Brain pericyte (primary cell): ENCODE measurements at places on chromosomes 11 and 22.

- no peak for DNase-seq
Observed at GRCh38 chr22:33296941-33297340, 238.8 kb upstream of the SYN3 start.

GRCh38 chr11:128832121-128832497 lies 35.0 kb downstream of the KCNJ1 start:
- no peak for DNase-seq

DNA sequence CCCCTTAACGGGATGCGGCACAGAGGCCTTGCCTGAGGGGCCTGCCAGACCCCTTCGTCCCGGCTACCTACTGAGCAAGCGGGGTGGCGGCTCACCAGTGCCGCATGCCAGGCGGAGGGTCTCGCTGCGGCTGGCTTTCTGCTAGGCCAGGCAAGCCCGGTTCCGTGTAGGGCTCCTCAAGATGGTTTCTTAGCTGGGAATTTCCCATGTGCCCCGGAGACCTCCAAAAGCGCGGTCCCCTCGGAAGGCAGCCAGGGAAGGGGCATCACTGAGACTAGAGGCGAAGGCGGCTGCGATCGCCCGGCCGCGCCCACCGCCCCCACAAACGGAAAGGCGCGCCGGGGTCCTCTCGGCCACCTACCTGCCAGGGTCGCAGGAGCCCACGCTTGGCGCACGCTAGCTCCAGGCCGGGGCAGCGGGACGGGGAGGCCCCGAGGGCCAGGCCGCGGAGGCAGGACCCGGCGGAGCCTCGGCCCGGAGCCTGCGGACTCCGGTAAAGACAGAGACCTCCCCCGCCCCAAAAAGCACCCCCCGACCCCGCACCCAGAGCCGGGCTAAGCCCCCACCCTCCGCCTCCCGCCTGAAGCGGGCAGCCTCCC lies 23.8 kb downstream of the MICAL3 start:
- no peak for DNase-seq

- DNase-seq: peak; percentile 81
Observed at GRCh38 chr11:123137431-123138224, 57.4 kb downstream of the CLMP start.

DNA sequence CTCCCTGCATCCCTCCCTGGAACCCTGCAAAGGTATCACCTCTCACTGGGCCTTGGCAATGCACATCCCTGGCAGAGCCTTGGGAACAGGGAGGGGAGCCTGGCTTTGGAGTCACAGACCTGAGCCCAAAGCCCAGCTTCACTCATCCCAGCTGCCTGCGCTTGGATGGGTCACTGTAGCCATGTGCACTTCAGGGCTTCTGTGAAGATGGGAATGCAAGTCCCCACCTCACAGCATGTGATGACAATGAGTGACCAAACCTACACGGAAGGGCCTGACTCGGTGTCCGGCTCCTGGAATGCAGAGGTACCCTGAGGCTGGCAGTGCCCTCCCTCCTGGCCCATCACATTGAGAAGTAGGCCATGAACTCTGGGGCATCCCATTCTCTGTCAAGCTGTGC lies 22.8 kb upstream of the BAIAP2L2 start:
- DNase-seq: no peak

DNA sequence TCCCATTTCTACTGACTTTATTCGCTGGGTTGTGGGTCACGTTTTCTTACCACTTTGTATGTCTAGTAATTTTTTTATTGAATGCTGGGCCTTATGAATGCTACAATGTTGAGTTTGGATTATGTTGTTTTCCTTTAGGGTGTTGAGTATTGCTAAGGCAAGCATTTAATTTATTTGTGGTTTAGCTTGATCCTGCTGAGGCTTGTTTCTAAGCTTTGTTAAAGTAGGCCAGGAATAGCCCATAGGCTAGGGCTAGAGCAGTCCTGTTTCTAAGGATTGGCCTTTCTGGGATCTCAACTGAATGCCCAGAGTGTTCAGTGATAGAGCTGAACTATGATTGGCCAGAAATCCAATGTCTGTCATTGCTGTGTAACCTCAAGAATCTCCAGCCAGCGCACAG lies 56.1 kb upstream of the LDLRAD3 start:
- DNase-seq: no peak

- DNase-seq: no peak
Observed at GRCh38 chr11:2740275-2740940, 40.6 kb upstream of the KCNQ1OT1 start.

GRCh38 chr11:108973402-108974162 lies 308.7 kb downstream of the DDX10 start:
- no peak for DNase-seq

- DNase-seq: no peak
Observed at GRCh38 chr11:31417357-31417756, 47.7 kb downstream of the DNAJC24 start.

GRCh38 chr22:23684026-23684425 lies 6.8 kb upstream of the RGL4 start:
- no peak for DNase-seq

DNA sequence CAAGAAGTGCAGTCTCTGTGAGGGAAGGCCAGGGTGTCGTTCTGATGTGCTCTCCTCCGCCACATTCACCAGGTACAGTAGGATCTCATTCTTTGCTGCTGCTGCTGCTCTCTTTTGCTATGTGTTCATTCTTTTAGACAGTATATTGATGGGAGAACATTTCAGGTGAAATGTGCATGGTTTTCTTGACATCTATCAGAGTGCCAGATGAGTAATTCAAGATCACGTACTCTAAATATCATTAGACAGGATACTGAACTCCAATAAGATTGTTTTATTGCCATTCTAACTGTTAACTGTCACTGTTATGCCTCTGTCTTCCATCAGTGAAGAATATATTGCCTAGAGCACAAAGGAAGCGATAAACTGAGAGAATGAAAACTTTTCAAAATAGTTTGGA lies 771.0 kb upstream of the ARHGAP42 start:
- no peak for DNase-seq

DNA sequence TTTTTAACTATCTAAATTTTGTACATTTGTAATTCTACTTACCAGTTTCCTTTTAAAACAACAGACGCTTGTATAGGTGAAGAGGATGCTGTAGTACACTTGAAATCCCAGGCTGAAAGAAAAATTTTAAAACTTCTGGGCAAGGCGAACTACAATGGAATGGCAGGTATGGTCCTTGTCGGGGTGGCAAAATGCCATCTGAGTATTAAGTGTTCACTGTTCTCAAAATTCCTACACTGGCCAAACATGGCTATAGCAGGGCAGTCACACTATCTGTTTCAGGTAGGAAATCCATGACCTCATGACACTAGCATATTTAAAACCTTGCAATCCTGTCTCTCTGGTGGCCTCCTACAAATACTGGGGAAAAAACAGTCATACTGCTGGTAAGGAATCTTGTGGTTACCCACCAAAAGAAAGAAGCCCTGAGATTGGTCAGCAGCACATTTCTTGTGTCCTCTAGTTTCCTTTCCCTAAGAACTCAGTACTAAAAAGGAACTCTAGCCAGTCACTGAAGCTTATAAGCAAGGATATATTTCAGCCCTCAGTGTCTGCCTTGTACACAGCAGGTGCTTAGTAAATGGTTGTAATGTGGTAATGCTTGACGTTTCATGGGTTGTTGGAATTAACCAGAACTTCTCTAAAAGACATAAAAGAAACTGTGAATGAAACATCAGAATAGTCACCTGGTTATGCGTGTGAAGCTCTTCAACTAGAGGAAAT lies 5.2 kb upstream of the ZC3H12C start:
- DNase-seq: no peak

GRCh38 chr11:69664901-69665300 lies 10.3 kb downstream of the LTO1 start:
- no peak for DNase-seq

- no peak for DNase-seq
Observed at GRCh38 chr22:45756558-45756957, 84.9 kb downstream of the ATXN10 start.

DNA sequence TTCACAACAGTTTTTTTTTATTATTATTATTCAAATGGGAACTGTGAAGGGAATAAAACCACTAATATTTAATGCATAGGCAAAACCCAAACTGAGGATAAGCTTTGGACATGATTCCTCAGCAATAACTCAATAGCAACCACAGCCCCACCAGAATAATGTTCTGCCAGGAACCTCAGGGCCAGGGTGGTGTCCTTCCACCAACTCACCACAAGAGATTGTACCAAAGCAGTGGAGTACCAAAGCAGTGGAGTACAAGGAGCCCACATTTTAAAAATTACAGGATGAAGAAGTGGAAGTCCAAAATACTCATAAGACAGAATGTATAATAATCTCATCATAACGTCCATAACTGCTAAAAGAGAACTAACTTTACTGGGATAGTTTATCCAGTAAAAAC lies 32.5 kb upstream of the FZD4 start:
- no peak for DNase-seq

DNA sequence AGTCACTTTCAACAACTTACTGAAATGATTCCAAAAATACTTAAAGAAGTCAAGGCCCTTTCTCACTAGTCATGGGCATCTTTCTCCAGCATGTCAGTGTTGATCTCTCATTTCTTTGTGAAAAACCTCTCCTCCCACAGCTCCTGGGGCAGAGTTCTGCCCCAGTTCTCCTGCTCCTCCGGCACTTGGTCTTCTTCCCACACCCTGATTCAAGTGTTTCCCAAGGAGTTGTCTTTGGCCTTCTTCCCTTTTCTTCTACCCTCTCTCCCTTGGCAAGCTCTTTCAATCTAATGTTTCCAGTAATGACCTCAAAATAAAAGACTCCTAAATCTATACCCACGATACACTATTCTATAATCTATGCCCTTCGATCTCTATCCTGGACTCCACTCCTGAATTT lies 42.1 kb upstream of the CCDC34 start:
- DNase-seq: no peak

GRCh38 chr22:20424932-20425565 lies 12.6 kb downstream of the SCARF2 start:
- peak; percentile 64 for DNase-seq

DNA sequence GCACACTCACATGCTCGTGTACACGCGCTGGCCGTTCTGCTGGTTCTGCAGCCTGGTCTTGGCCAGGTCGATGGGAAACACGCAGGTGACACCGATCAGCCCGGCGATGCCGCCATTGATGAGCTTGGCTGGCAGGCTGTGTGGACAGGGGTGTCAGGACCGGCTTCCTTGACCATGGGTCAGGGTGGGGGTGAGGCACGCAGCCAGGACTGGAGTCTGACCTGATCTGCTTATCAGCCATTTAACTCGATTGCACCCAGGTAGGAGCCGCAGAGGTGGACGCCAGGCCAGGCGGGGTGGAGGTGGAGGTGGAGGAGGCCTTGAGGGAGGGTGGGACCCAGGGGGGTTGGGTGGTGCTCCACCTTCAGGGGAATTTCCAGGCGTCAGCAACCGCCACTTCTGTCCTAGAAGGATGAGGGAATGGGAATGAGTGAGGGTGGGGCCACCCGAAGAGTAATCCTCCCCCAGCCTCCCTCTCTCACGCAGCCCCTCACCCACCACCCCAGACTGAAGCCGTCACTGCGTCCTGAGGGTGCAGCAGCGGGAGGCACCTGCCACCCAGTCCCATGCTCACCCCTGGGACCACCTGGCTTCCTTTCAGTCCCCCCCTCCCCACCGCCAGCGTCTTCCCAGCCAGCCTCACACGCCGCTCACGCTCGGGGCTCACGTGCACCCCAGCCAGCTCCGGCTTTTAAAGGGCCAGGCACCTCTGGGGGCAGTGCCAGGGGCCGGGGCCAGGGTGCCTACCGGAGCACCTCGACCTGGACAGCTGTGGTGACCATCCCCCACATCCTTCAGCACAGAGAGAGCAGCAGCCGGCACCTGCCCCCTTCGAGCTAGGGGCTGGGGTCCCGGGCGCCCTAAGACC lies 3.1 kb downstream of the SLC25A22 start:
- no peak for DNase-seq

- DNase-seq: no peak
Observed at GRCh38 chr11:46210133-46210636, 67.3 kb upstream of the CREB3L1 start.

- no peak for DNase-seq
Observed at GRCh38 chr11:34441814-34442213, 3.1 kb downstream of the CAT start.

DNA sequence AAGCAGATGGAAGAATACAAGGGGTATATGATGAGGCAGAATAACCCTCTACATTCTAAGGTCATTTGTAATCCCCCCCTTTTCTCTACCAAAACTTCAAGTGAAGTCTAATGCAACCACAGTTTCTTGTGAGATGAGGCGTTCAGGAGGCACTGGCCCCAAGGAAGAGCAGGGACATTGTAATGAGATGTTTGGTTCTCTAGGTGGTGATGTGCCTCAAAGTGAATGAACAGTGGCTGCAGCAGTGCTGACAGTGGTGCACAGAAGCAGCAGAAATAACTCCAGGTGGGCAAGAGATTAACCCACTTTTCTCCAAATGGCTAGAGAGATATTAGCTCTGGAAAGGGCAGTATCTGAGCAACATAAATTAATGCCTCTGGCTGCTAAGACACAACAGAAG lies 33.8 kb downstream of the PDGFD start:
- DNase-seq: no peak

- no peak for DNase-seq
Observed at GRCh38 chr11:91960770-91961169, 263.8 kb upstream of the FAT3 start.

DNA sequence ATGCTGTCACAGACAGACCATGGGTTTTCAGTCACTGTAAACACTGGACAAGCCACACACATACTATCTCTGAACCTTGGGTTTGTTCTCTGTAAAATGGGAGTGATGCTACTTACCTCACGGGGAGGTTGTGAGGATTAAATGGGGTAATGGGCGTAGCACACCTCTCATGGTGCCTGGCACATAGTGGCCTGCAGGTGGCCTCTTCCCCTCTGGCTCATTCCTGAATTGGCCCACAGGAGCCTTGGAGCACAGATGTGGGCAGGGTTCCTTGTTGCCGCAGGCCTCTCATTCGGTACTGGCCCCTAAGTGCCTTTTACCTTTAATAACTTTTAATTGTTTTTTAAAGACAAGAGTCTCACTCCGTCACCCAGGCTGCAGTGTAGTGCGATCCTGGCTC lies 11.7 kb downstream of the MICAL2 start:
- DNase-seq: no peak

DNA sequence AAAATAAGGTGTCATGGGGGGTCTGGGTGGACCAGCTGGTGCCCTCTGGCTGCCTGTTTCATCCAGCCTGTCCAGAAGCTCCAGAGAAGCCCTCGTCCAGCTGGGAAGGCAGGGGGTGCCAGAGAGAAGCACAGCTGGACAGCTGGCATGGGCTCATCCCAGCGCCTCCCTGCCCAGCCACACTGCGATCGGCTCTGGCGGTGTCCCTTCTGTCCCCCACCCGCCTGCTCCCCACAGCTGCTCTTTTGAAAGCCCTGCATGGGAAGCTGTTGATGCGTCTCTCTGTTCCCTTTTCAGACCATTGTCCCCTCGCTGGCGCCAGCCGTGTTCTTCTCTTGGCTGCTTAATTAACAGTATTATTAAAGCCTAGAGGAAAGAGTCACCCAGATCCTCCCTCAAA lies 86.5 kb downstream of the MN1 start:
- no peak for DNase-seq

DNA sequence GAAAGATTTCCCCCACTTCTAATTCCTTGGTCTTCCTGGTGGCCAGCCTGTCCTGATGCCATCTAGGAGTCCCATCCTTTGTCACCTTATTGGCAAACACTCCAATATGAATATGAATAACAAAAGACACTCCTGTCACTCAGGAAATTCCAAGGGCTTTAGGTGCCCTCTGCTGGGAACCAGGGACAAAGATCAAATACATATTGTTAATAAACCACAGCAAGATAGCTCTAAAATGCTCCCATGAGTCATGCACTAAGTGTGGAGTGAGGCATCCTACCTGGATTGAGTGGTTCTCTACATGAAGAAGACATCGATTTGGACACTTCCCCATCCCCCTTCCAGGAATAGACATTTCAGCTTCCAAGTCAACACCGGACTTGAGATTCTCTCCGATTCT lies 823.6 kb downstream of the TBC1D22A start:
- DNase-seq: no peak

- DNase-seq: no peak
Observed at GRCh38 chr11:134025082-134025429, 43.8 kb upstream of the JAM3 start.
